Activated T-helper 1 cell treated with anti-CD3 and anti-CD28 coated beads, Interleukin-12 subunit alpha, Interleukin-12 subunit beta, Interleukin-2, Interleukin-4 antibody, amounts not matched to agents 30 ng/mL and 10 ng/mL and 1 ng/mL, durations not matched to agents 14 hours and 24 hours and 36 hours (primary cell): ENCODE measurements at places on chromosomes 4 and X. TPM values are rescaled to one million over a fixed set of nuclear protein-coding genes. Genes with fewer than 3 reads are reported as not detected.
A peak's percentile ranks its signal among the peaks of the same experiment; 100 is the strongest.

Gene SSX4B
- not detected in 2 replicates for total RNA-seq

Gene NCAPG
- 43.7 and 46.3 TPM in 2 replicates for total RNA-seq

Gene STK26
- total RNA-seq, result 57.1 and 59.3 TPM in 2 replicates

Gene GAGE1
- total RNA-seq, result not detected in 2 replicates

Gene MAGEA2B
- not detected in 2 replicates for total RNA-seq

Gene RNF212
- total RNA-seq, result 0.93 and 1.5 TPM in 2 replicates

Gene EDA
- total RNA-seq, result 1.6 and 2.4 TPM in 2 replicates

GRCh38 chr4:123340381-123340701 lies 56.3 kb upstream of the SPRY1 start:
- no peaks in the 10 kb centered on the region for H3K36me3 ChIP-seq
- H3K4me1 ChIP-seq, result no peaks in the 10 kb centered on the region
- H3K27me3 ChIP-seq, result no peaks in the 10 kb centered on the region
- H3K4me3 ChIP-seq, result no peak overlapping the region

DNA sequence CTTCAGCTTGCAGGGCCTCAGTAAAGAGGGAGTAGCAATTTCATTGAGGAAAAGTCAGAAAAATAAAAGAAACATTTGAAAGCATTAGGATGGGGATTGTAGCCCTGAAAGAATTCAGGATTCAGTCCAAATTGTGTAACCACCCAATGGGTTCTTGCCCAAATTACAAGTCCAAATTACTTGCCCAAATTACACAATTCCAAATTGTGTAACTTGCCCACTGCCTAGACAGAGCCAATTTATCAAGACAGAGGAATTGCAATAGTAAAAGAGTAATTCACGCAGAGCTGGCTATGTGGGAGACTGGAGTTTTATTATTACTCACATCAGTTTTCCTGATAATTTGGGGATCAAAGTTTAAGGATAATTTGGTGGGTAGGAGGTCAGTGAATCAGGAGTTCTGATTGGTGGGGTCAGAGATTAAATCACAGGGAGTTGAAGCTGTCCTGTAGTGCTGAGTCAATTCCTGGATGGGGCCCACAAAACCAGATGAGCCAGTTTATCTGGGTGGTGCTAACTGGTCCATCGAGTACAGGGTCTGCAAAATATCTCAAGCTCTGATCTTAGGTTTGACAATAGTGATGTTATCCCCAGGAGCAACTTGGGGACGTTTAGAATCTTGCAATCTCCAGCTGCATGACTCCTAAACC lies 18.1 kb upstream of the PAGE5 start:
- H3K27me3 ChIP-seq, result no peaks in the 10 kb centered on the region
- no peaks in the 10 kb centered on the region for H3K4me1 ChIP-seq
- H3K27ac ChIP-seq, result no peak overlapping the region
- DNase-seq, result no peak
- H3K36me3 ChIP-seq, result no peaks in the 10 kb centered on the region
- H3K4me3 ChIP-seq, result no peak overlapping the region

DNA sequence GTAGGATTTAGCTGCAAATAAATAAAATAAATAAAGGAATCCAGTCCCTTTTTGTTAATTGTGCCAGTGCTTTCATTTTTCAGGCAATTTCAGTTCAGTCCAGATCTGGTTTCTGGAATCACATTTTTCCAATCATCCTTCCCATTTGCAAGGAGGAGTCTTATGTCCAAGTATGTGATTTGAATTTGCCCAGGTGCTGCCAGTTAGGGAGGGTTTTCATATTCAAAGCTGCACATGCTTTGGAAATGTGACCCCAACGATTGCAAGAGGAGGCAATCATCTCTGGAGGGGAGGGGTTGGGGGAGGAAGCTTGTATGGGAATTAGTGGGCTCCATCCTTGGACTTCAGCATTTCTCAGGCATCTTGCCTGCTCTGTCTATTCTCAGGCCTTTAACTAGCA lies 4.4 kb downstream of the PLAC1 start:
- no peak for DNase-seq
- no peaks in the 10 kb centered on the region for H3K4me1 ChIP-seq
- H3K4me3 ChIP-seq, result no peak overlapping the region
- H3K27me3 ChIP-seq, result peaks cover 1% of the 10 kb centered on the region
- H3K27ac ChIP-seq, result no peak overlapping the region

DNA sequence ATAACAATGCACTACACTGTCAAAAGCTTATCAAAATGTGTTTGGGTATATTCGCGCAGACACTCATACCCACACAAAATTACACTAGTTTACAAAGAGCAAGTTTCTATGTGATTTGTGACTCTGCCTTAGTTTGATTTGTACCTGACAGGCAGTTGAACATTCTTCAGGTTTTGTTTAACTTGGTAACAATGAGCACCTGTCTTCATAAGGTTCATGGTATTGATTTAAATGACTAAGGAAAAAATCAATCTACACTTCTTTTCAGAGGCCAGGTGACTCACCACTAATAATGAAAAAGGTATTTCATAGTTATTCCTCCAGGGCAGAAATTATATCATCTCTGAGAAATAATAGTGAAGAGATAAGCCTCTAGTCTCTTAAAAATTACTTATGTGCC lies 1114.6 kb upstream of the AGA start:
- H3K27me3 ChIP-seq, result no peaks in the 10 kb centered on the region
- no peak for DNase-seq
- H3K4me3 ChIP-seq, result no peak overlapping the region
- no peaks in the 10 kb centered on the region for H3K4me1 ChIP-seq

DNA sequence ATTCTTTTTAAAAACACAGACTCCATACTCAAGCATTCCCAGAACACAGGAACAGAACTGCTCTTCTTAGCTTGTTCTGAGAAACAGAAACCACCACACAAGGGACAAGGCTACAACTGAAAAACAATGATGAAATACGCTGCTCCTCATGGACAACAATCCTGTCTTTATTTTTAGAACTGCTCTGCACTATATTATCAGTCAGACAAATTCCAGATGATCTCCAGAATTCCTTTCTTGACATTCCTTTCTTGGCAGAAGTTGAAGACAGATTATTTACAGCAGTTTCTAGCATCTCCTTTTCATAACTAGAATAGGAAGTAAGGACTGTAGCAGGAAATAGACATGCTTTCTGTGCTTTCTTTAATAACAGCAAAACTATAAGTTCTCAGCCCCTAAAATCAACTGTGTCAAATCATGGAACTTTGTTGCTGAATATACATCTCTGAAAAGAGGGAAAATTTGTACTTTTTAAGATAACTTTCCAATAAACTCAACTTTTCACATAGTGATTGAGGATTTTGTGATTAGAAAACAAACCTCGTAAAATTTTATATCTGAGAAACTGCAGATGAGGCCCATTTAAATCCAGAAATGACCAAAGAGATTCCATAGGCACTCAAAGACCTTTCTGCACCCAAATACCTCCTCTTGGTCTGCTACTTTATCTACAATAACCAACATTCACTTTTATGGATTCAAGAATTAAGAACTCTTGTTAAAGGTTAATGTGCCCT lies 35.9 kb downstream of the ANTXR2 start:
- no peak for DNase-seq
- peak overlapping the region; percentile 93 for H3K27ac ChIP-seq

- H3K27me3 ChIP-seq, result no peaks in the 10 kb centered on the region
- H3K4me1 ChIP-seq, result no peaks in the 10 kb centered on the region
- no peak for DNase-seq
- H3K4me3 ChIP-seq, result no peak overlapping the region
- no peak overlapping the region for H3K27ac ChIP-seq
- no peaks in the 10 kb centered on the region for H3K36me3 ChIP-seq
Measured at GRCh38 chr4:149884046-149884445, 68.4 kb upstream of the IQCM start.

- H3K4me1 ChIP-seq, result no peaks in the 10 kb centered on the region
- H3K4me3 ChIP-seq, result no peak overlapping the region
- no peaks in the 10 kb centered on the region for H3K36me3 ChIP-seq
Measured at GRCh38 chrX:150037041-150037440, 98.8 kb upstream of the EOLA2 start.

DNA sequence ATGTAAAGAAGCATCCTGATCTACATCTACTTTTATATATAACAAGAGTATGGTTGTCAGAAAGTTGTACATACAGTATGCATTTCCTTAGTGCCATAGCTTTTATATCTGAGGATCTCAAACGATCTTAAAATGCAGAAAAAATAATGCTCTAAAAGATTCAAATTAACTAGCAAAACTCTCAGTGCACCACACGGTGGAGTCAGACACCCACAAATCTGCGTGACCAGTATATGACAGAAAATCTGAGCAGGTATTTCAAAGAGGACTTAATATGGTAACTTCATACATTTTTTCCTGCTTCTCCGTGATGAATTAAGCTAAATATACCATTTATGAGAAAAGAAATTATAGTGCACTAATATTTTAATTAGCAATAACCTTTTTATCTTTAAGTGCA lies 803.0 kb downstream of the DMD start:
- H3K4me1 ChIP-seq, result no peaks in the 10 kb centered on the region
- H3K27ac ChIP-seq, result no peak overlapping the region
- peak; percentile 0 for DNase-seq
- H3K27me3 ChIP-seq, result no peaks in the 10 kb centered on the region

DNA sequence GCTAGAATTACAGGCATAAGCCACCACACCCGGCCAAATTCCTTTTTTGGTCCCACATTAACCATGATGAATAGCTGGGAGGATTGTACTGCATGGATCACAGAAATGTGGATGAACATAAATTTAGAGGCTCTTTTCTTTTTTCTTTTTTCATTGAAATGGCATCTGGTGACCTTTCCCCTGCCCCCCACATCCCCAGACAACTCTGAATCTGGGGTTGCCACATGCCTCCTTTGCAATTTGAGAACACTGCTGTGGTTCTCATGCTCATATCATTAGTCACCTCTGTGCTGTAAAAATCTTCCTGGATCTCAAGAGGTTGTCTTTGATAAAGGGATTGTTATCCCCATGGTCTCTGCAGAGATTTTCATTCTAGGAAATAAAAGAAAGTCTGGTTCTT lies 22.8 kb upstream of the FMR1NB start:
- H3K36me3 ChIP-seq, result no peaks in the 10 kb centered on the region
- H3K4me1 ChIP-seq, result no peaks in the 10 kb centered on the region
- H3K27ac ChIP-seq, result no peak overlapping the region
- H3K27me3 ChIP-seq, result no peaks in the 10 kb centered on the region
- no peak overlapping the region for H3K4me3 ChIP-seq
